Stimulated activated CD4-positive, alpha-beta T cell treated with anti-CD3 and anti-CD28 coated beads, Interleukin-1b, Interleukin-23, amount 100 ng/mL, for 48 hours (primary cell): ENCODE measurements at places on chromosomes 4 and X.

- no peak for DNase-seq
These were observed 55.4 kb downstream of the NOP14 start for GRCh38 chr4:2907706-2908293.

- no peak for DNase-seq
These were observed 93.9 kb upstream of the JADE1 start for GRCh38 chr4:128715616-128716015.

GRCh38 chrX:123964156-123964834 lies 2.8 kb downstream of the STAG2 start:
- DNase-seq: no peak

- DNase-seq: no peak
These were observed 270.0 kb upstream of the PABPC4L start for GRCh38 chr4:134471569-134471968.

DNA sequence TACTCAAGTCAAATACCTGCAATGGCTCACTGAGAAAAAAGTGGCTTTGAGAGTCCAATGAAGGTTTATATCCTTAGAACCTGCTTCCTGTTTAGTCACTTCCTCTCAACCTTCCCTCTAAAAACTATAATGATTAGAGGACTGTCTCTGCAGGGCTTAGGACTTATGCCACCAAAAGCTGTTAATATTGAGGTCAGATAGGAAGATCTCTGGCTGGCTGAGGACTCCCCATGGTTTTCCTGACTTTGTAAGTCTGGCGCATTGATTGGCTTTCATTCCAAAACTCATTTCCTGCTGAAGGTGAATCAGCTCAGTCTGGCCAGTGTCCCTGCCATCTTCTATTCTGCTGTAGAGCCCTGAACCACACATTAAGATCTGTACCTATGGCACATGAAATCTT lies 140.9 kb upstream of the ANK2 start:
- DNase-seq: no peak

GRCh38 chrX:94053575-94053974 lies 379.6 kb downstream of the FAM133A start:
- no peak for DNase-seq

- DNase-seq: no peak
These were observed 71.2 kb downstream of the SNX25 start for GRCh38 chr4:185280608-185281007.

GRCh38 chr4:149781150-149781549 lies 34.5 kb downstream of the IQCM start:
- DNase-seq: no peak

DNA sequence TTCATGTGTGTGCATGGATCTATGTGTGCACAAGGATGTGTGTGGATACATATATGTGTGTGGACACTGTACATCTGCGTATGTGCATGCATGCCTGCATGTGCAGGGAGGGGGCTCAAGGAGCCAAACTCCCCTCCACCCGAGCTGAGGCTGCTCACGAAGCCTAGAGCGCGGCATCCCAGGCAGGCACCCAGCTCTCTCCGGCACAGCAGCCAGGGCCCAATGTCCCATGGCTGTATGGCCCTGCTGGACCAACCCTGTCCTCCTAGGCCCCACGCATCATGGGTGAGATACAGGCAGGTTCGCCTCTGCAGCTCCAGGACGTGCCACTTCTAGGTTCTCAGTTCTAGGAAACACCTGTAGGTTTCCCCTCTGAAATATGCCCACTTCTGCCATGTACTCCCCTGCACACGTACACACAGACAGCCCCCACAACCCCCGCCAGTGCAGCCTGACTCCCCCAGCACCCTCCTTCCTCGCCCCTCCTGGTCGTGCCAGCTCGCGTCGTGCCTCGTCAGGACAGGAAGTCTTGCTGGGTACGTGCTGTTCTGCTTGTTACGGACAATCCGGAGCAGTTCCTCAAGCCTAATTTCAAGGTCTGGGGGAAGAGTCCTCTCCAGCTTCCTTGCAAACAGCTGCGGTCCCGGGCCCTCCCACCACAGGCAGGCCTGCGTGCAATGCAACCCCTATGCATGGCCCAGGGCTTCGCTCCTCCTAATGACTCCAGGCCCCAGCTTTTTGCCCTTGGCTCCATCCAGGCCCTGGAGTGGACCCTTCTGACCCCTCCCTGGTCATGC lies 3.2 kb upstream of the ADRA2C start:
- no peak for DNase-seq

DNA sequence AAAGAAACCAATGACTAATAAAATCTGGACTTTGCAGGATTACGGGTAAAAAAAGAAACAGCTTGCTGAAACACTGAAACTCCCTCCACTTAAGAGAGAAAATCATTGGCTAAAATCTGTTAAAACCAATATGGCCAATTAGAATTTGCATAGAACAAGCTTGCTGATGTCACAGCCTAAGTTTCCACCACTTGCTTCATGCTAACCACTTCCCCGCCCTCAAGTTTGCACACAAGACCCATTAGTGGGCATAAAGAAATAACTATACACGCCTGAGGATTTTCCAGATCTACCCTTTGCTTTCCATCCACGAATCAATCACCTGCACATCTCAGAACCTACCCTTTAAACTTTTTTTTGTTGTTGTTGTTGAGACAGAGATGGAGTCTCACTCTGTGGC lies 42.7 kb upstream of the PHEX start:
- DNase-seq: peak; percentile 20

DNA sequence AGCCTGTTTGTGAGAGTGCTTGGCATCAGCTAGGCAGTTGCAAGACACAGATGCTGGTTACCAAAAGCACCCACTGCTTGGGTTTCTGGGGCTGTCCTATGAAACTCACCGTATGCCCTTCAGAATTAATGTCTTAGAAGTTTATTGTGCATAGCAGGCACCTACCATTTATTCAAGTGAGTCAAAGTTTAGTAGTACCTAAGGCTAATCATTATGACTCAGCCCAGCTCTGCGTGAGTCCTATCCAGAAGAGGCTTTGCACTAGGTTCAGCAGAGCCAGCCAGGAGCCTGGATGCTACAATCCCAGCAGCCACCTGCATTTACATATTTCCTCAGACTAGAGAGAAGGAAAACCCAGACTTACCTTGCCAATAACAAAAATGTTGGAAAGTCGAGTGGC lies 4.2 kb downstream of the RPS4X start:
- DNase-seq: no peak

GRCh38 chrX:153878345-153878744 lies 7.6 kb downstream of the L1CAM start:
- DNase-seq: no peak

GRCh38 chr4:184021389-184021788 lies 116.3 kb downstream of the STOX2 start:
- DNase-seq: no peak

- DNase-seq: peak; percentile 6
These were observed 98.4 kb downstream of the ZNF827 start for GRCh38 chr4:145840162-145840768.

DNA sequence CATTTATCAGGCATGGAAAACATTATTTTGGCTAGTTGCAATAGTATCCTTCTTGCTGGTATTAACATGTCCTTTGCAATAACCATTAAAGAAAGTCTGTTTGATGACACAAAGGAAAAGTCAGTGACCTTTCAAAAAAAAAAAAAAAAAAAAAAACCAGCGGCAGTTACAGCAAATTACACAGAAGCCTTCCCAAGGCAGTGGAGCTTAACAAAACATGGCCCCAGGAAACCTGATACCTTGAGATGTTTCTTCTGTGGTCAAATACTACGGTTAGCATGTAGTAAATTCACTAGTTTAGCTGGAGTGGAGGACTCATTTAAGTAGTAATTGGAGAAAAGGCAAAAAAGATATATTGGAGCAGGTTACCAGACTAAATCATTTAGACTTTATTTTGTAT lies 359.1 kb downstream of the DACH2 start:
- DNase-seq: no peak

DNA sequence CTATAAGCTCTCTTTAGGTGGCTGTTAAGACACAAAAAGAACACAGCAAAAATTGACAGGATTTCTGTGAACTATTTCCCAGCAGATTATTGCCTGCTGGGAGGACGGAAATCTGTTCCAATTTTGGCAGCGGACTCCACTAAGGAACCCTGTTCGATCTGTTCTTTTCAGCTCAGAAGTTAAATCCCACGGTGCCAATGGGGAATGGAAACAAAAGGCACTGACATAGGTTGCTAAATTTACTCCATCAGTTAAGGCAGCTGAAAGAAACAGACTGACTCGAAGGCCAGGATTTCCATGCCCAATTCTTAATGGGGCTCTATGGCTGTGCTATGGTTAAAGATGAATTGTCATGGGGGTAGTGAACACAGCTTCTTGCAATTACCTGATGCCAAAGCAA lies 126.5 kb upstream of the HPGD start:
- DNase-seq: no peak

- DNase-seq: no peak
These were observed 38.8 kb upstream of the CAPN6 start for GRCh38 chrX:111309083-111309482.

DNA sequence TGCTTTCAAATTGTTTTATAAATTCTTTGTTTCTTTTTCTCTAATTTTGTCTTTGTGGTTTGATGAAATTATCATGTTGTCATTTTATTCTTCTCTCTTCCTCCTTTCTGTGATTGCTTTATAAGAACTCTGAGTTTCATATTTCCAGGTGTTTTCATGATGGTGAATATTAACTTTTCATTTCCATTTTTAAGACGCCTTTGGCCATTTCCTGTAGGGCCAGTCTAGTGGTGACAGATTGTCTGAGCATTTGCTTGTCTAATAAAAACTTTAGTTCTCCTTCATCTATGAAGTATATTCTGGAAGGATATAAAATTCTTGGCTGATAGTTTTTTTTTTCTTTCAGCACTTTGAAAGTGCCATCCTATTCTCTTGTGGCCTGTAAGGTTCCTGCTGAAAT lies 128.1 kb downstream of the FAM13A start:
- DNase-seq: no peak

- no peak for DNase-seq
These were observed 202.7 kb downstream of the SPRY1 start for GRCh38 chr4:123599061-123599919.

GRCh38 chr4:110107866-110108265 lies 90.5 kb downstream of the ELOVL6 start:
- no peak for DNase-seq

DNA sequence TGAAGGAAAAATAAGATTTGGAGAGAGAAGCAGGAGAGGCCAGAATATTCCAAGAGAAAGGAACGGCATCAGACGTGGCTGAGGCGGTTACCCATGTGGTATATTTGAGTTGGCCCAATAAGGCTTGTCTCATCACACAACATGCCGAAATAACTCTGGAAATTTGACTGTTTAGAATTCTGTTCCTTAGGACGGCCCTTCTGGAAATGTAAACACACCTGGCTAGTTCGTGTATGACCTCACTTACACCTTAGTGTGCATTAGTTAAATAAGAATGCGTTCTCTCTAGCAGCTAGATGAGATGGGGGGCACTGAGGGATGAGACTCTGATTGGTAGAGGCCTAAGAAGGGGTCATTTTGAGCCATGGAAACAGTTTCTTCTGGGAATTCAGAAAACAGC lies 33.2 kb upstream of the PLAC1 start:
- DNase-seq: no peak

DNA sequence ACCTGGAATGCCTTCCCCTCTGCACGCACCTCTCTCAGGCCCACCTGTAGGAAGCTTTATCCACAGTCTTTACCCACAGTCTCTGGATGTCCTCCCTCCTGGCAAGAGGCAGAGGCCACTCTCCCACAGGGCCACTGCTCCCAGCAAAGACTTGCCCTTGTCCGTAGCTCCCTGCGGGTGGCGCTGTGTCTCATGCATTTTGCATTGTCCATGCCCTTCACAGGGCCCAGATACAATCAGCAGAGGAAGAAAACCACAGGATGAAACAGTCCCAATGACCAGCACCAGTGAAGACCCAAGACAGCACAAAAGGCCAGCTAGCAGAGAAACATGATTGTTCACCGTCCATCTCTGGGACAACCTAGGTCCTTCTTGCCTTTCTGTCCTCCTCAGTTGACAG lies 2.1 kb upstream of the NSG1 start:
- no peak for DNase-seq

DNA sequence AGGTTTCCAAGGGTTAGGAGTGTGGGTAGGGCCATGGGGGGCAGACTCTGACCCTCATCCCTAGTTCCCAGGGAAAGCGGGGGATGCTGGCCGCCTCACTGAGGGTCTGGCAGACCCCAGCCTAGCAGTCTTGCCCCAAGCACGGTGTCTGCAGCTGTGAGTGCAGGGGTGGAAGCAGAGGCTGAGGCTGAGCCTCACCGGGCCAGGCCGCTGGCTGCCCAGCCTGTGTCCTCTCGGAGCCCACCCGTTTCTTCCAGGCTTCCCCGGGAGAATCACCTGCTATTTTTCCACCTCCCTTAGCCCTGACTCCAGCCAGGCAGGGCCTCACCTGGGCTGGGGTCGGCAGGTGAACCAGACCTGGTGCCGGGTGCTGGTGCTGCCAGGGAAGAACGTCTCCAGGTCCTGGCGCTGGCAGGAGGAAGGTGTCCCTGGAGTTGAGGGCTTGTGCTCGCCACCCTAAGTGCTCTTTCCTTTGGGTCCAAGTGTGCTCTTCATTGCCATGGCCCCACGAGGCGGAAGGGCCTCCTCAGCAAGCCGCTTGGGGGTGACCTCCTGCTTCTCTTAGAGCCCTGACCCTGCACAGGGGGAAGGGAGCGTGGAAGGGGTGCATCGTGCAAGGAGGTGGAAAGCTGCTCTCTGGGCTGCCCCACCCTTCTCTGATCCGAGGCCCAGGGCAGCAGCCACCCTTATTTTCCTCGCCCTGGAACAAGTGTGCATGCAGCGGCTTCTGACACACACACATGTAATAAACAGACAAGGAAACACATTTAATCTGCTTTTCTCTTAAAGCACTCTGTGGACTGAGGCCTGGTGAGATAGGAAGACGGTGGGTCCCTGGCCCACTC lies 112.7 kb downstream of the FAM53A start:
- no peak for DNase-seq

DNA sequence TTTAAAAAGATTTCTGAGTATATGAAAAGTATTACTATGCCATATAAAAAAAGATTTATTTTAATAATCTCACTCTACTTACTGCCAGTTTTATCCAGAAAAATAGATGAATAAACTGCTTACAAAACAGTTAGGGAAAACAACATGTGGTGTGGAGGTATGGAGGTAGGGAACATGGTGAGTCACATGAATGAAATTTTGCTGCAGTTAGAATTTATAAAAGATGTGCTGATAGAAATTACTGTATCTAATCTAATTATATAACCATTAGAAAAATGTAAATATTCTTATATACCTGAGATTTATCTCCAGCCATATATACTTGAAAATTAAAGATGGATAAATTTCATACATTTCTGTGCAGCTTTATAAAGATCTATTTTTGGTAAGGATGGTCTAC lies 184.0 kb upstream of the ANK2 start:
- no peak for DNase-seq

GRCh38 chr4:116516711-116517110 lies 568.7 kb downstream of the TRAM1L1 start:
- no peak for DNase-seq

DNA sequence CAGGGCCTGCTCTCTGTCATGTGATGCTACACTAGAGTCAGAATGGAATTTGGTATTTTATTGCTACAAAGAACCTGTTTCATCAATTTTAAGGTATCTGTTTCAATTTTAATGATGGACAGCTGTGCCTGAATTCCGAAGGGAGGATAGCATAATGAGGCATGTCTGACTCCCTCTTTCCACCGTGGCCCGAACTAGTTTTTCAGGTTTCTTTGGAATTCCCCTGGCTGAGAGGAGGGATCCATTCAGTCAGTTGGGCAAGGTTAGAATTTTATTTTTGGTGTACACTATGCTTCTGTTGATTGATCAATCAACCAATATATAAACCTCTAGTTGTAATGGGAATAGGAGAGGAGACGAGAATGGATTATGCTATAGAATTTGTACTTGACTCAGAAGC lies 761.8 kb downstream of the FAM133A start:
- no peak for DNase-seq
